Colonic mucosa (tissue), 4 donors: ENCODE measurements at places on chromosomes 7 and 10. TPM values are rescaled to one million over a fixed set of nuclear protein-coding genes. Genes with fewer than 3 reads are reported as not detected.

DNA sequence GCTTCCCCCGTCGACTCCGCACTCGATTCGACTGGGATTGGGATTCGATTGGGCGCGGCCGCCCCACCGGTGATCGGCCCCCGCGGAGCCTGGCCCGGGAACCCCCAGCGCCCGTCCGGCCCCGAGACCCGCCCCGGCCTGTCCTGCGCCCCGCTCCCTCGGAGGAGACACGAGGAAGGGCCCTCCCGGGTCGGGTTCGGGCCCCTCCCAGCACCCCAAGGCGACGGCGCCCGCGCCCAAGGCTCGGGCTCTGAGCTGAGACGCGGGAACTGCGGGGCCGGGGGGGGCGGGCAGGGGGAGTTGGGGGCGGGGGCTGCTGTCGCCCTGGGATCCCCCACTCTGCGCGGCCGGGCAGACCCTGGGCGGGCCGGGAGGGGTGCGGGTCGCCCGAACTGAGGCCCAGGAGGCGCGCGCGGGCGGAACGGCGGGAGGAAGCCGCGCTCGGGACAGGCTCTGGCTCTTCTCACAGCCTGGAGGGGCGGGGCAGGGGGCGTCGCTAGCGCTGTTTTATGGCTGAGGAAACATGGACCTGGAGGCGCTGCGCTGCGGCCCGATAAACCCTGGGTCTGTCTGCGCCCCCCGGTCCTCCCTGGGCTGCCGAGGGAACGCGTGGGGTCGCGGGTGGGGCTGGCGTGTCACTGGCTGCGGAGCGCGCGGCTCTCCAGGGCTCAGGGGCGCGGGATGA, 1.7 kb upstream of the NKX6-2 start:
- no peak overlapping the region for H3K27ac ChIP-seq
- H3K4me1 ChIP-seq, result peaks cover 12% of the 10 kb centered on the region
- H3K27me3 ChIP-seq, result peaks cover 63% of the 10 kb centered on the region
- peak overlapping the region; percentile 9 for H3K4me3 ChIP-seq
- no peaks in the 10 kb centered on the region for H3K36me3 ChIP-seq

DNA sequence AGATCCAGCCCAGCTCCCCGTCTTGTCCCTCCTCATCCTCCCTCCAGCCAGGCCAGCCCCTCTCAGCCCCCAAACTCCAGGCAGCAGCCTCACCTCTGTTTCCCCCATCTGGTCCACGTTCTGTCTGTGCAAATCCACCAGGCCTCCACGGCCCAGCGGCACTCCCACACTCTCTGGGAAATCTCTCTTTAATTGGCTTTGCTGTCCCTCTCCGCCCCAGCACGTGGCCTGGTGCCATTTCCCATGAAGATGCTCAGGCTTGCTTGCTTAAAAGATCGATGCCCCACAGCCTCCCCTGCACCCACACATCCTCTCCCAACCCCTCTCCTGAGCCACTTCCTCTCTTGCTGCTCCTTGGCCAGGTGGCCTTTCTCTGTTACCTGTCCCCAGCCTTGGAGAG, 39.3 kb downstream of the PRF1 start:
- no peaks in the 10 kb centered on the region for H3K36me3 ChIP-seq
- no peaks in the 10 kb centered on the region for H3K27me3 ChIP-seq
- H3K4me1 ChIP-seq, result no peaks in the 10 kb centered on the region
- no peak for DNase-seq

DNA sequence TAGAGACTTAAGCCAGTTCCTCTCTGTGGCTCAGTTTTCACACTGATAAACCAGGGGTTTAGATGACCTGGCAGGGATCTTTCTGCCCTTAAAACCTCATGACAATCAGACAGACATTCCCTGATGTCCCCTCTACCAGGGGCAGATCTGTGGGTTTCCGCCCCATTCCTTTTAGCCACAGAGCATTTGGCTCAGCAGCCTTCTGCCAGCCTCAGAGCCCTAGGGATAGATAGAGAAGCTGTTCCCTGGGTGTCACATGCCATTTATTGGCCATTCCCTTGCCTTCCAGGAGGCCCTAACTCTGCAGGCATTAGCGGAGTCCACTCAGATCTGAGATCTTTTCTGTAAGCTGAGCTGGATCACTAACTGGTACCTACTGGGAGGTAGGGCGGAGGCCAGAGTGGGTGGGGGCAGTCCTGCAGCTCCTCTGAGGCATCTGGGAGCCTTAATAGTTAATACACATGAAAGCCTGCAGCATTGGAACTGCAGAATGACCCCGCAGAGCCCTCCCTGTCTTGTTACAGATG, 101.5 kb downstream of the ZMIZ1 start:
- no peaks in the 10 kb centered on the region for H3K27me3 ChIP-seq
- H3K4me3 ChIP-seq, result no peak overlapping the region
- H3K4me1 ChIP-seq, result no peaks in the 10 kb centered on the region
- DNase-seq, result no peak

GRCh38 chr7:77157446-77157845, 35.0 kb downstream of the CCDC146 start:
- H3K36me3 ChIP-seq, result no peaks in the 10 kb centered on the region
- H3K4me1 ChIP-seq, result no peaks in the 10 kb centered on the region
- no peaks in the 10 kb centered on the region for H3K27me3 ChIP-seq
- no peak overlapping the region for H3K27ac ChIP-seq
- DNase-seq, result no peak
- H3K4me3 ChIP-seq, result no peak overlapping the region

DNA sequence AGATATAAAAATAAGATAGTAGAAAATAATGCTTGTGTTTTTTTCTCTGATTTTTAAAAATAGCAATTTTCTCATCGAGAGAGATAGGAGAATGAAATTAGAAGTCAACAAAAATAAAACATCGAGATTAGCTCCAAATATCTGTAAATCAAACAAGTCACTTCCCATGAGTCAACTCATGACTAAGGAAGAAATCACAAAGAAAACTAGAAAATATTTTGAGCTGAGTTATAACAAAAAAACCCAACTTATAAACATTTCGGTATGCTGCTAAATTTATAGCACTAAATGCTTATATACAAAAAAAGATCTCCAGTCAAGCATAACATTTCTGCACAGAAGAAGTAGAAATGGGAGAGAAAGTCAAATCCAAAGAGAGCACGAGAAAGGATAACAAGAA, 140.1 kb downstream of the ITGA8 start:
- H3K4me3 ChIP-seq, result no peak overlapping the region
- no peak for DNase-seq
- H3K27me3 ChIP-seq, result no peaks in the 10 kb centered on the region
- H3K4me1 ChIP-seq, result no peaks in the 10 kb centered on the region
- no peak overlapping the region for H3K27ac ChIP-seq

GRCh38 chr7:94183289-94183749, 179.2 kb upstream of the BET1 start:
- H3K4me3 ChIP-seq, result no peak overlapping the region
- DNase-seq, result no peak
- H3K36me3 ChIP-seq, result no peaks in the 10 kb centered on the region
- H3K27me3 ChIP-seq, result no peaks in the 10 kb centered on the region
- H3K27ac ChIP-seq, result no peak overlapping the region
- H3K4me1 ChIP-seq, result no peaks in the 10 kb centered on the region

DNA sequence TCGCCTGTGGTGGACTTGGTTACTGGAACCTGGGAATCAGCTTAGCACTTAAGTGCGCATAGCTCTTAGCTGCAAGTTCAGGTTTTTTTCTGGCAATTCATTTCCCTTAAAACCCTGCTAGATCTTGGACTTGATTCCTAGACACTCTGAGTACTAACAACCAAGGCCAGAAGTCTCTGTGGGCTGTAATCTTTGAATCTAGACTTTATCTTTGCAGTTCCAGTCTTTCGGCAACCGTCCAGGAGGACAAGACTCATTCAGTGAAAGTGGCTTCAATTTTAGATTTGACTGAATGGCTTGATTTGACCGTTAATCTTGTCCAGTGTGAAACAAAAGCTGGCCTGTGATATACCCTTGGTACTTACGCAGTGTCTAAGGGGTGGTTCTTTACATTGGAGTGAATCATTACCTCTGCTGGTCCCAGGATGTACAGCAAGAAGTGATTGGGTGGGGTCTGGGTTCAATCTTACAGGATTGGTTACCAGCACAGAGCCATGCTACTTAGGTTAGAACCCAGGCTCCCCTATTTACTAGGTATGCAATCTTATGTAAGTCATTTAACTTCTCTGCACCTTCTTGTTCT, 16.4 kb downstream of the PTTG1IP2 start:
- H3K36me3 ChIP-seq, result no peaks in the 10 kb centered on the region
- no peaks in the 10 kb centered on the region for H3K27me3 ChIP-seq
- H3K27ac ChIP-seq, result no peak overlapping the region

- H3K27me3 ChIP-seq, result peaks cover 87% of the 10 kb centered on the region
- no peak for DNase-seq
- no peaks in the 10 kb centered on the region for H3K4me1 ChIP-seq
- no peak overlapping the region for H3K4me3 ChIP-seq
- H3K36me3 ChIP-seq, result no peaks in the 10 kb centered on the region
- no peak overlapping the region for H3K27ac ChIP-seq
Measured at GRCh38 chr7:96998333-96998732, 7.0 kb upstream of the DLX6 start.

DNA sequence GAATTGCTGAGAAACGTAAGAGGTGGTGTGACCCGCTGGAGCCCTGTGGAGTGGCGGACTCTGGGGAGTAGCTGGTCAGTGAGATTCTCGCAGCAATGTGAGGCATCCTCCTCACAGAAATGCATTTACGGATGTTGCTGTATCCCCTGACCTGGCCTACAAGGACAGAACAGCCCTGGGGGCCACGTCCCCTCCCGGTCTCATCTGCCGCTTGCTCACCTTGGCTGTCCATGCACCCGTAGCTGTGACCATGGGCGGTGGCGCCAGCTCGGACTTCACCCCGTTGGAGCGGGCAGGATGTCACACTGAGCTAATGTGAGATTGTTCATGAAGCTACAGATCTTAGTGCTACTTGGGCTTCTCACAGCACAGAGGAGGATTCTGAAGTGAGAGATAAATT, 193.8 kb downstream of the EBF3 start:
- no peak overlapping the region for H3K27ac ChIP-seq
- H3K4me3 ChIP-seq, result no peak overlapping the region
- H3K4me1 ChIP-seq, result no peaks in the 10 kb centered on the region
- no peaks in the 10 kb centered on the region for H3K27me3 ChIP-seq

GRCh38 chr10:131929122-131929845, 28.5 kb downstream of the PPP2R2D start:
- no peaks in the 10 kb centered on the region for H3K36me3 ChIP-seq
- no peaks in the 10 kb centered on the region for H3K27me3 ChIP-seq
- H3K4me3 ChIP-seq, result no peak overlapping the region
- no peak for DNase-seq
- peaks cover 4% of the 10 kb centered on the region for H3K4me1 ChIP-seq

DNA sequence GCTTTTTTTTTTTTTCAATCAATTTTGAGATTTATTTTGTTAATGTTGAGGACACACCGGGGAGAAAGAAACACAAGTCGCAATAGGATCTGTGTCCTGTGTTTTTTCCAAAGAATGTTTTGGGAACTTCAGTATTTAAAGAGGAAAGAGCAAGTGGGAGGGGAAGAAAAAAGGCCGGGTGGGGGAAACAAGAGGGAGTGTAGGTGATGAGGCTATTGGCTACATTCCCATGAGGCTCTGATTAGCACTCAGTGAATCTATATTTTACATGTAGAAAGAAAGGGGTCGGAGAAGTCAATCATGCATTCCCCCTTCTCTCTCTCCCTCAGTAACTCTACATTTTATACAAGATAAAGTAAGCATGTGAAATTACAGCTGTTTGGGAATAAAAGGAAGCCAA, 4.1 kb downstream of the ZNF680 start:
- H3K27ac ChIP-seq, result no peak overlapping the region
- H3K36me3 ChIP-seq, result no peaks in the 10 kb centered on the region
- no peak overlapping the region for H3K4me3 ChIP-seq
- no peaks in the 10 kb centered on the region for H3K27me3 ChIP-seq
- no peak for DNase-seq

GRCh38 chr10:34205452-34205851, 609.6 kb downstream of the PARD3 start:
- H3K4me1 ChIP-seq, result no peaks in the 10 kb centered on the region
- no peaks in the 10 kb centered on the region for H3K27me3 ChIP-seq
- no peak overlapping the region for H3K27ac ChIP-seq
- H3K4me3 ChIP-seq, result no peak overlapping the region
- DNase-seq, result no peak

WNT16 gene
- total RNA-seq, result 0.11 TPM

SLC26A3 gene
- total RNA-seq, result 1,169 TPM

EGFR gene
- total RNA-seq, result 63.4 TPM

CCDC146 gene
- total RNA-seq, result 18.2 TPM

NUTM2D gene
- 3.3 TPM for total RNA-seq
